Naive thymus-derived CD8-positive, alpha-beta T cell (primary cell): ENCODE measurements at places on chromosomes 12 and 14.
A peak's percentile ranks its signal among the peaks of the same experiment; 100 is the strongest.

- no peak for DNase-seq
These were observed 226.7 kb downstream of the GXYLT1 start for GRCh38 chr12:41917938-41918341.

DNA sequence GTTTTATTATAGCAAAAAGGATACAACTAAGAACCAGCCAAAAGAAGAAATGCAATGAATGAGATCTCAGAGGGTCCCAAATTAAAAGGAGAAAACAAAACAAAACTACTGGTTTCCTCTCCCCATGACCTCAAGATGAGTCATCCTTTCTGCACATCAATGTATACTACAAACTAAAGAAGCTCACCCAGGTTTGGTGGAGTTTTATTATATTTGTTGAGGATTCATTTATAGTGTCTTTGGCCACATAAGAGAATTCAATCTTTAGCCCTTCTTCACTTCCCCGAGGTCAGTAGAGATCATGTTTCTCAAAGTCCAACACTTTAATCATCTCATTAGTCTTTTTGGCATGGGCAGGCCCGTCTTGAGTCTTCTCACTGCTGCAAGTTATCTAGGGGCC, 210.6 kb downstream of the SLC6A15 start:
- no peak for DNase-seq

GRCh38 chr14:22412926-22413411, 176.1 kb downstream of the DAD1 start:
- DNase-seq = no peak

- DNase-seq = no peak
These were observed 18.9 kb upstream of the KLRG1 start for GRCh38 chr12:8970432-8970831.

DNA sequence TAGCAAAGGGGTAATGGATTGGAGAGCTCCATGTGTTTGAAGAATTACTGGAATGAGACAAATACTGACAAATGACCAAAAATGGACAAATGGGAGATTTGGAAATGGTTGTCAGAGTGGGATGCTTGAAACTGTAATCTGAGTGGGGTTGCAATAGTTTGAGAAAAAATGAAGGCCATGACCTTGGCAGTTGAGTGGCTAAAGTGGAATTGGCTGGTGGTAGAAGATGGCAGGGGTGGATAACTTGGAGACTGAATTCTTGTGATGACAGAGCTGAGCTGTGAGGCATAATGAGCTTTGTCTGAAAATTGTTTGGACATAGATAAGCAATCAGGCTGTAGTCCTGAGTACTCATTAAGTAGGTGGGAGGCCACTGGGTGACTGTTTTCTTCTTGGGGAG, 222.5 kb upstream of the PRICKLE1 start:
- DNase-seq = no peak

GRCh38 chr12:20187456-20187855, 180.9 kb upstream of the PDE3A start:
- no peak for DNase-seq

DNA sequence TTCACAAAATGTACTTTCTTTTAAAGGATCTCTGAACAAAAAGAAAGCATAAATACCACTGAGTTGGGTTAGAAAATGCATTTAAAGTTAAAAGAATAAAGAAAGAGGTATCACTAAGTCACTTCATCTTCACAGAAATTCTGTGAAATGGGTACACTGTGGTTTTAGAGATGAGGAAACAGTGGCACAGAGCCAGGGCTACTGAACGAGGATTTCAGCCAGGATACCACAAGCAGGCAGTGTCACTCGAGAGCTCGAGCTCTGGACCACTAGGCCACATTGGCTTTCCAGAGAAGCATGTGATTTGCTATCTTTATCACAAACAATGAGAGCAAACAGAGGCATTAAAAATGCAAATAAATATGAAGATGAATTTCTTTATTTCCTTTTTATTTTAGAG, 51.0 kb downstream of the WDHD1 start:
- no peak for DNase-seq

DNA sequence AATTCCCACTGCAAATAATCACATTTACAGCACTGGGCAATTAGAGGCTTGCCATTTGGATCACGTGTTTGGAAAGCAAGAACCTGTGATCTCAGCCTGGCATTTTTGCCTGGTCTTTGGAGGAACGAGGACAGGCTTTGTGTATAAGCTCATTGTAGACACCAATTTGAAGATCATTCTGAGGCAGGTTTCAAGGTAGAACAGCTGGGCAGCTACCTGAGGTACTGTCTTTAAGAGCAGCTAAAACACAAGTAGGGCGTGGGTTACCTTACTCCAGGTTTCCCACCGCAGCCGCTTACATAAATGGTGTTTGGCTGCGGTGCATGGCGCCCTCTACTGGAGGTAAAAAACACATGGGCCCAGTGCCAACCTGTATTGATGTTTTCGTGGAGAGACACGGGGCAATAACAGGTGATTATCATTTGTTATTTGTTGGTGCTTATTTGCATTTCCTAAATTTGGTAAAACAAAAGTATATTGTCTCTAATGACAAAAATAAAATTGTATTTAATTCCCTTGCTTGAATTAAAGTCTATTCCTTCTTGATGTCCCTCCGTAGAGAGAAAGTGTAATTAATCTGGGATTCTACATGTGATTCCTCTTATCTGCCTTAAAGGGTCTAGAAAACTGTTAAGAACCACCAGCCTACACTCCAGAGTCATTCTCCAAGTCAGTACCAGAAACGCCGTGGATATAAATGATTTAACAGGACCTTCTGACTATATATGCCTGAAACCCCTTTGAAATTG, 69.7 kb downstream of the SVOP start:
- DNase-seq = peak; percentile 71

- no peak for DNase-seq
These were observed 216.1 kb downstream of the MSRB3 start for GRCh38 chr12:65494537-65494936.

DNA sequence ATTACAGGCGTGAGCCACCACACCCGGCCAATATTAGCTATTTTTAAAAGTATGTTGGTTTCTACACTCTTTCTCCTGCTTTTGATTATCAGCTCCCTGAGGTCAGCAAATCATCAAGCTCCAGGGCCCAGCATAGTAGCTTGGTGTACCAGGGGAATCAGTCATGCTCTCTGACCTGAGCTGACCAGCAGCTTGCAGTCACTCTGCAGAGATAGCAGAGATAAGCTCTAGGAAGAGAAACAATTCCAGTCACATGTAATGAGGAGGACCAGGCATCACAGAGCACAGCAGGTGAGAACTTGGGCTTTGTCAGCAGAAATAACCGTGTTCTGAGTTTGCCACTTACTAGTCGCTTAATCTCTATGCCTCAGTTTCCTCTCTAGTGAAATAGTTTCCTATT, 8.5 kb downstream of the PLEKHD1 start:
- DNase-seq = no peak

DNA sequence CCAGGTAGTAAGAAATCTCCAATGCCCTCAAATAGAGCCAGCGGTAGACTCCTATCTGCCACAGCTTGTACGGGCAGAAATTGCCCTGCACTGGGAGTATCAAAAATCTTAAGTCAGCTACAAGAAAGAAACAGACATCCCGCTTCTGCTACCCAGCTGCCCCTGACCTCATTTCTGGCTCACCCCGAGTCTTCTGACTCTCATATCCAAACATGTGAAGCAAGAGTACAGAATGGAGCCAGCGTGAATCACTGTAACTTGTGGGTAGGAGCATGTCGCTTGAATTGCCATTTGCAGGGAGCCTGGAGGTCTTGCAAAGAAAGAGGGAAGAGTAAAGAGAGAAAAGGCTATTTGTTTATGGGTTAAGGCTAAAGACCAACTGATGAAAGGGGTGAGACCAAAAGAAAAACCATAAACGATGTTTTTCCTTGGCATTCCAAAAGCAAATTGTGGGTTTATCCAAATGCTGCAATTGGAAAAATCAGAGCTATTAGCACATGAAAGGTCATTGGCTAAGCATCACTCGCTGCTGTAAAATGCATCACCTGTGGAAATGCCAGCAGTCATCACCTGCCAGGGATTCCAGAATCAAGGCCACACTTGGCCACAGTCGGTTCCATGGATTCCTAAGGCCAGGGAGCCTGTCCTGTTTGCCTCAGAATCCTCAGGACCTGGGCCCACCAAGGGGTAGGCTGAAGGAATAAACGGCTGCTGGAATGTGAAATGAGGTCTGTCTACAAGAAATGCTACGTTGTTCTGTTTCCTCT, 86.6 kb downstream of the FOXN3 start:
- DNase-seq = no peak

DNA sequence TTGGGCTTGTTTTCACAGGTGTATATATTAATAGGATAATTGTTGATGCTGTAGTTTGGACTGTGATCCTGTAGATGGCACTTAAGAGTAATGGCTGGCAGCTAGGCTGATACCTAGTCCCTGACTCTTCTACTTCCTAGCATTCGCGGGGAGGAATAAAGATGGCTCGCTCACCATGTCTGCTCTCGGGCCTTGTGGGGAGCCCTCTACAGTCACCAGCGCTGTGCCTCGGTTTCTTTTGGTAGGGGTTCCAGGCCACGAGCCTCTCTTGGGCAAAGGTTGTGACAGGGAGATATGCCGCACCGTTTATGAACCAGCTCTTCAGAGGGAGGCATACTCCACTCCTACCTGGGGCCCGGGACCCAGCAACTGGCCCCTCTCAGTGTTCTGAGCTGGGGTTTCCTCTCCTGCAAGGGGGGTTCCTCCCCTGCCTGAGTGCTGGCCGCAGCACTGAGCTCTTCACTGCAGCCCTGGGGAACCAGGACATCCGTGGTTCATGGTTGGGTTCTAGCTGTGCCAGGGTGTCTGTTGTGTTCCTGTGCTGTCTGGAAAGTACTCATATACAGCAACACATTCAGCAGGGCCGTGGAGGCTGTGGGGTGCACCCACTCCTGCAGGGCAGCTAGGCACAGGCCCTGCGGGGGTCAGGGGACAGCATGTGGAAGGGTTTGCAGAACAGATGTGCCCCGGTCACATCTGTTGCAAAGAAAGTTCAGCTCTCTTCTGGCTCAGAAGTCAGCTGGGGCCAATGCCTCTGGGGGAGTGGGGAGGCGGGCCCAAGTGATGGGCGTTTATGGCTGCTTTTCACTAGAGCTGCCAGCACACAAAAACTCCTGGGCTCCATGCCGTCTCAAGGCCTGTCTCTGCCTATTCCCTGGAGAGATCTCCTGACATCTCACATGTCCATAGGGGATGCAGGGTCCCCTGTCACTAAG, 147.9 kb downstream of the PPFIA2 start:
- no peak for DNase-seq

- no peak for DNase-seq
These were observed 108.7 kb upstream of the PRICKLE1 start for GRCh38 chr12:42698213-42698612.

DNA sequence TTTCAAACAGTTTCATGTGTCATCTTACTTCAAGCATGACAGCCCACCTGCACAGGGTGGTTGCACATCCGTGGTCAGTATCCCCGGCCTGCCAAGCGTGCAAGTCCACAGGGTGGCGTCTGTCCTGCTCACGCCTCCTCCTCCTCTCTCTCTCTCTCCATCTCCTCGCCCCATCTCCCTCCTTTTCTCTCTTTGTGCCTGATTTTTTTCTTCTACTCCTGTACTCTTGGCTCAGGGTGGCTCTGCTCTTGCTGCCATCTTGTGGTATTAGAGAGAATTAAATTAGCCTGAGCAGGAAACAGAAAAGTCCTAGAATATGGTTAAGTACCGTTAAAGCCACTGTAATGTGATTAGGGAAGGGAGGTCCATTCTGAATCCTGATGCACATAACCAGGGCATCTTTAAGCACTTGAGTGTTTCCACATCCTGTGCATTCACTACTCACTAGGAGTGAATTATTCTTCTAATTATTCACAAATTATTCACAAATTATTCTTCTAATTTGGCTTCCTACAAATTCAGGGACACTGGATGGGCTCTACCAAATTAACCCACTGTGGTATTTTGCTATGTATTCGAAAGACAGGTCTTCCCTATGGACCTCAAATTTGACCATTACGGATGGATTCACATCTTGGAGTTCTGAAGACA, 25.5 kb upstream of the DTX1 start:
- DNase-seq = no peak
